ENCODE measurements at places on chromosomes 7 and 10.

GRCh38 chr10:71088054-71088453, 124.3 kb upstream of the UNC5B start:
- DNase-seq: no peak

DNA sequence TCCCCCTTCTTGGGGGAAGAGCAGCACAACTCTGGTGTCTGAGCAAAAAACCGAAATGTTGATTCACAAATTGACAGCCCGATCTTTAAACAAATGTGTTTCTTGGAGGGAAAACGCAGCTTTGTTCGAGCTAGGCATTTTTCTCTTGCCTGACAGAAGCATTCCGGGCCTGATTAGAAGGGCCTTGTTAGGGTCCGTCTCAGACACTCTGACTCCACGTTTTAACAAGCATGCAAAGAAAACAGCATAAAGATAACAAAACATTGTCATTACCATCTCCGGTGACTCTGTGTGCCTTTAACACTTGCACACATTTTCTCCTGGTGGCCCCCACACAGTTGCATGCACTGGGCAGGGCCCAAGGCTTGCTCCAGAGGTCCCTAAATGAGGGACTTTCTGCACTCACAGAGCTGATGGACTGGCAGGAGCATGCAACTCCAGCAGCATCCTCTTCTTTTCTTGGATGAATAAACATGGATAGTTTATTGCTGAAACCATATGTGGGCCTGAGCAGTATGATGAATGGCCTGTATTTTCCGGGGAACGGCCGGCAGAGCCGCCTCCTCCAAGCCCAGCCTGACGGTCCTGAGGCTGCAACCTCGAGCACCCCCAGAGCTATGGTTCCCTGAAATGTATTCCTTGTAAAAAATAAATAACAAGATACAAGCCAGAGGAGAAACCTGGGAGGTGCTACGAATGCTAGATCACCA, 50.9 kb downstream of the EBF3 start:
- DNase-seq: no peak

GRCh38 chr7:143503261-143503660, 25.6 kb downstream of the TAS2R41 start:
- no peak for DNase-seq

- no peak for DNase-seq
Observed at GRCh38 chr10:117544004-117544701, 1.6 kb downstream of the EMX2 start.

DNA sequence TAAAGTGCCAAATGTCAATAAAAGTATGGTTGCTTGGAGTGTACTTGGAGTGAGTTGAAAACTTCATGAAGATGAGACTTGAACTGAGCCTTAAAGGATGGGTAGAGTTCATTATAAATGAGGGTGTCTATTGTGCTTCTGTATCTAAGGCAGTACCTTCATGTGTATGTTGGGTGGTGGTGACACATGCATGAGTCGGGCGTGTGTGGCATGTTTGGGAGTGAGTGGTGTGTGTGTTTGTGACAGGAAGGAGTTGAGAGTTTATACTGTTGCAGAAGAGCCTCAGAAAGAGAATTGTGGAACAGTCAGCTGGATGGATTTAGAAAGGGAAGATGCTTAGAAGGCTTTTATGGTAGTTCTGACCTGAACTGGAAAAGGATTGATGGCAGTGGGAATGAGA, 6.0 kb upstream of the ZRANB1 start:
- DNase-seq: peak; percentile 15

- no peak for DNase-seq
Observed at GRCh38 chr10:66782776-66783175, 143.1 kb upstream of the LRRTM3 start.

GRCh38 chr10:59181668-59182067, 5.2 kb downstream of the PHYHIPL start:
- no peak for DNase-seq

GRCh38 chr7:102215711-102216110, 71.0 kb upstream of the SH2B2 start:
- no peak for DNase-seq

DNA sequence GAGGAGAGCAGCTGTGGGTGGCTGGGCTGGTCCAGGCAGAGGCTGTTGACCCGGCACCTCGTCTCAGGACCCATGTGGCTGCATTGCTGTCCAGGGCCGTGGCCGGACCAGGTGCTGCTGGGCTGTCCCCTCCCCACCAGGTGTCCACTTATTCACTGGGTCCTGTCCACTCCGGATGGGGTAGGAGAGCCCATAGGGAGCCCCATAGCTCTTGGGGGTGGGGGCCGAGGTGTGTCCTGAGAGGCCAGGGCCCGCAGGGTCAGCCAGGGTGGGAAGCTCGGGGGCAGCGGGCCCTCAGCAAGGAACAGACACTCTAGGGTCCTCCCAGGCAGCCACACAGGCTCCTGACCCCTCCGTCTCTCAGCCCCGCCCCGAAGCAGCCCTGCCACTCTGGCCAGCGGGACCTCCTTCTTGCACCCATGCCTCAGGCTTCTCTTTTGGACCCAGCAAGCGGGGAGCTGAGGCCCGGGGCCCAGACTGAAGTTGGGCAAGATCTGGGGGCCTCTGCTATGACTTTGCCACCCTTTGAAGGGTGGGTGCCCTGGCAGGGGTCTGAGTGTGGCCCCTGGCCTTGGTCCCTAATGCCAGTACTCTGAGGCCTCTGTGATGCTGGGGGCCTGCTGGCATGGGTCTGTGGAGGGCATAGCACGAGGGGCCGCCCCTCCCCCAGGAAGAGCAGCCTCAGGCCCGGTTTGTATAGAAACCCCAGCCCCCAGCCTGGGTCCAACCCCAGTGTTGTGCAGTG, 86.4 kb downstream of the NKX6-2 start:
- no peak for DNase-seq

DNA sequence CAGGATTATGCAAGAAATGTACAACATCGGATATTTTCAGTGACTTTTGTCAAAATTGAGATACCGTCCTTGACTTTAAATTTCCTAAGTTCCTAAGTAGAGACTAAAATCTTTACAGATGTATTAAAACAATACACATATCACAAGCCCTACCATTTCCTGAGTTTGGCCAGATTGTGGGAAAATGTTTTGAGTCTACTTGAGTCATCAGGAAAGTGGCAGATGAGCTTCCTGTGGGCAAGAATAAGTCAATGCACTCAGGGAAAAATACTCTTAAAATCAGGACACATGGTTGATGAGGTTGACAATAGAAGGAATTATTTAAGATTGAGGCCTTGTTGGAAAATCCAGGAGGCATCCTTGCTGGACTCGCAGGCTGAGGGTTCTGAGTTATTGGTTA, 162.5 kb downstream of the SNX10 start:
- no peak for DNase-seq

GRCh38 chr7:17758008-17758407, 182.3 kb downstream of the SNX13 start:
- DNase-seq: no peak

DNA sequence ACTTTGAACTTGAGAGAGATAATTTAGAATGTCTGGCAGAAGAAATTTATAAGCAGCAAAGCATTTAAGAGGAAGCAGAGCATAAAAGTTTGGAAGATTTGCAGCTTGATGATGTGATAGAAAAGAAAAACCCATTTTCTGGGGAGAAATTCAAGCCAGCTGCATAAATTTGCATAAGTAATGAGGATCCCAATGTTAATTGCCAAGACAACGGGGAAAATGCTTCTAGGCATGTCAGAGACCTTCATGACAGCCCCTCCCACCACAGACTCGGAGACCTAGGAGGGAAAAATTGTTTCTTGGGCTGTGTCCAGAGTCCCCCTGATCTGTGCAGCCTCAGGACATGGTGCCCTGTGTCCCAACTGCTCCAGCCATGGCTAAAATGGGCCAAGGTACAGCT, 263.6 kb upstream of the POT1 start:
- no peak for DNase-seq

DNA sequence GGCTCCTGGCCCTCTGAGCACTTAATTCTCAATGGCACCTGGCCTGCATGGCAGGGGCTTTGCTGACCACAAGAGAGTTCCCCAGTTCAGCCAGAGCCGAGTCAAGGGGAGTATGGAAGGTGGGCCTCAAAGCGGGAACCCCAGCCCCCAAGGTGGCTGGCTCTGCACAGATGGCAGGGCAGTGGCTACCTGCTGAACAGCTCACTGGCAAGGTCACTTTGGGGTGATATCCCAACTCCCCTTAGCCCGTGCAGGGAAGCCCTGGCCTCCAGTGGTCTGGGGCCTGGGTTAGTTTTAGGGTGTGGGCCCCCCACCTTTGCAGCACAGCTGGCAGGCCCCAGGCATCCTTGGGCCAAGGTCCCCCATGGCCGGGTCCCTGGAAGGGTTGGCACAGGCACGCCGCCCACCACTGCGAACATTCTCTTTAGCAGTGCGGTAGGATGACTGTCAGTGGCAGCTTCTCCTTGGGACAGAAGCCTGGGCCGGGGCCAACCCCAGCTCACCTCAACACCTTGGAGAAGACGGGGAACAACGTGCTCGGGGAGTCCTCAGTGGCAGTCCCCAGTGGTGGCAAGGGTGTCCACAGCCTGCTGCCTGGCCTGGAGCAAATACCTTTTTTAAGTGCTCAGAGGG, 36.8 kb downstream of the PPIF start:
- no peak for DNase-seq

DNA sequence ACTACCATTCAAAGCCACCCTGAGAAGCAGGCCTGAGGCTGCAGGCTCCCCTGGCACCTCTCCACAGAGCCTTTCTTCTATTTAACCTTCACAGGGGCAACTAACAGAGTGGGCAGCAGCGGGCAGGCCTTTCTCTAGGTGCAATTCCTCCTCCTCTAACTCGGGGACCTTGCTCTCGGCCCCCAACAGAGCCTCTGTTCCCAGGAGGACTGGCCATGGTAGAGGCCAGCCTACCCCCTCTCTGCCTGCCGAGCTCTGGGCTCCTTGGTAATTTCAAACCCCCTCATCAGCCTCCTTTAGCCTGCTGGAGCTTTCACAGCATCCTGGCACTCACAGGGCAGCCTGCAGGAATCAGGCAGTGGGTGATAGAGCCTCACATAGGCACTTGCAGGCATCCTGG, 920.8 kb upstream of the ZNF722 start:
- no peak for DNase-seq

- no peak for DNase-seq
Observed at GRCh38 chr7:26910221-26910620, 45.8 kb upstream of the SKAP2 start.

GRCh38 chr10:10038348-10038747, 979.3 kb upstream of the CELF2 start:
- no peak for DNase-seq

DNA sequence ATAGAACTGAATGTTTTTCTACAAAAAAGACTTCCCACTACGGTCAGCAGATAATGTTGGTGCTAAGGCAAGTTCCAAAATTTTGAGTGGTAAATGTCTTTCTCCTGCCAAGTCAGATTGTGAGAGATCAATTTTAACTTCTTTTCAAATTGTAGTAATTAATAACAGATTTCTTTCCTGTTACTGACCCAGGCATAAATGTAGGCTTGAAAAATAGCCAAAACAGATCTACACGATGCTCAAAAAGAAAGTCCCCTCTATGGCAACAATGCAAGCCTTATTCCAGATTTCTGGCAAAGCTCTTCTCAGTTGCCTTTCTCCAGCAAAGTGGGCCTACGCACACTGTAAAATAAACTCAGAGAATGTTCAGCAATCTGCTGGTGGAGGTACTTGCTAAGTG, 641.0 kb upstream of the NRP1 start:
- no peak for DNase-seq

DNA sequence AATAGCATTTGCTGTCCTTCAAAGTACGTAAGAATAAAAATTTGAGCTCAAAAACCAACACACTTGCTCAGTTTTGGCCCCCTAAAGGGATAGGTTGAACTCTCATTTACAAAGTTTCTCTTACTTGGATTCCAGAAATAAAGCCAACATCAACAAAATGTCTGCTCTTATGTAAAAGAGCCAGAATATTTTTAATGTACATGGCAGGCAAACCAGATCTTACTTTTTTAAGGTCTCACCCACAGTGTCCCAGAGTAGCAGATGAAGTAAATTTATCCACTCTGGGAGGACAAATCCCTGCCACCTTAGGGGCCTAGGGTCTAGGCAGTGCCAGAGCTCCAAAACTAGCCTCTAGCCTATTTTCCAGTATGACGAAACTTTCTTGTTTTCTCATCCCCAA, 159.6 kb downstream of the SKAP2 start:
- DNase-seq: no peak

GRCh38 chr7:98178321-98178720, 32.9 kb upstream of the BHLHA15 start:
- no peak for DNase-seq

GRCh38 chr10:49237985-49238384, 49.8 kb upstream of the TMEM273 start:
- no peak for DNase-seq

Data from erythroblast (primary cell).